ENCODE measurements at places on chromosomes 16 and 17. TPM values are rescaled to one million over a fixed set of nuclear protein-coding genes. Genes with fewer than 3 reads are reported as not detected.
A peak's percentile ranks its signal among the peaks of the same experiment; 100 is the strongest.

CACNG1 gene
- not detected for total RNA-seq

C17orf50 gene
- total RNA-seq: not detected

KRT28 gene
- not detected for total RNA-seq

FBXW10 gene
- not detected for total RNA-seq

CFAP97D1 gene
- total RNA-seq: not detected

GDE1 gene
- 110 TPM for total RNA-seq

DNA sequence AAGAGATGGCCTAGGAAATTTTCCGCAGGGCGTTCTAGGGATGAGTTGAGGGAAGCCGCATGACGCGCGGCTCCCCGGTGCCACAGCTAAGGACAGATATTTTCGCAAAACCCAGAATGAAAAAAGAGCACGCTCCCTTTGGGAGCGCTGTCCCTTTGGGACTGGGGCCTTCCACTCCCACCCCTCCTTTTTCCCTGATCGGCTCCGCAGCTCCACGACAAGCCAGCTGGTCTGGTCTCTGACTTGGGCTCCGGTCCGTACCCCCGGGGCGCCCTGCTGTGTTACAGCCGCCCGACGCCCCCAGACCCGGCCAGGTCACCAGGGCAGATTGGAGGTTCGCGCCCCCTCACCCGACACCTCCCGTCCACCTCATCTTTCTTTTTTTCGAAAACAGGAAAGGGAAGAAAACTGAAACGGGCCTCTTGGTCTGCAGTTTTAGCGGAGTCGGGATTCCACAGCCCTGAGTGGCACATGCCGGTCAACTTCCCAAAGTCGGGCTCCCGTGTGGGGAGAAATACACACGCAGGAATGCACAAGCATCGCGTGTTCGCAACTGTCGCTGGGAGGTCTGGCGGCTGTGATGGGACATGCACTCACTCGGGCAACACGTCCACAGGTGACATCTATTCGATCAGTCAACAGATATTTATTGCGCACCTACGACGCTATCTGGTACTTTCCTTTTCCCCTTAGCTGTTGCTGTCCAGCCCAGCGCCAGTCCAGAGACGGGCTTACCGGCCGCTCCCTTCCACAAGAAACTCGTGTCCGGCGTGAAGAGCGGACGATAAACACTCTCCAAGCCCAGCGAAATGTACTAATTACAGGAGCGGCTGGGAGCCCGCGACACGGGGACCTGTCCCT is 3.9 kb upstream of the SOX9 start:
- DNase-seq: peak; percentile 39

DNA sequence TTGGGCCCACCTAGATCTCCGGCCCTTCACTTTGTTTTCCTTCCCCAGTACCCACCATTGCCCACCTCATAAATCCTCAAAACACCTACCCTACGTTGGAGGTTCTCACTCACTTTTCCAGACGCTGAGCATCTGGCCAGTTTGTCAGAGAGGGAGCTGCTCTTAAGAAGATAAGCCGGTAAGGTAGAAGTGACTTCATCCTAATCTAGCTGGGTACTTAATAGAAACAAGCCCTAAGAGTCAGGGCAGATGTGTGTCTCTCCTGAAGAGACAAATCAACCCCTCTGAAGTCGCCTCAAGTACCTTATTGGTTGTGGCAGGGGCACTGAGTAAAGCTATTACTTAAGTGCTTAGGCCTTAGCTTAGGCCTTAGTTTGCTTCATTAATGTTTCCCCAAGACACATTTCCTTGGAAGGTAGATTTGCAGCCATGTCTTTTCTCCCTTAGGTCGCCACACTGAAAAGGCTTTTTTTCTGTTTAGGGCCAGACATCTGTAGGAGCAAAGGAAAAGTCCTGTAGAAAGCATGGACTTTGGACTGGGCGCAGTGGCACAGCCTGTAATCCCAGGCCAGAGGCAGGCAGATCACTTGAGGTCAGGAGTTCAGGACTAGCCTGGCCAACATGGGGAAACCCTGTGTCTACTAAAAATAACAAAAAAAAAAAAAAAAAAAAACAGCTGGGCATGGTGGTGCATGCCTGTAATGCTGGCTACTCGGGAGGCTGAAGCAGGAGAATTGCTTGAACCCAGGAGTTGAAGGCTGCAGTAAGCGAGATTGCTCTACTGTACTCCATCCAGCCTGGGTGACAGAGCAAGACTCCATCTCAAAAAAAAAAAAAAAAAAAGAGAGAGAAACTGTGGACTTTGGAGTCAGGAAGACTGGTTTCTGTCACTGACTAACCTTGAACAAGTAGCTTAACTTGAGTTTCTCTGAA is 1.0 kb downstream of the TACO1 start:
- DNase-seq: no peak

DNA sequence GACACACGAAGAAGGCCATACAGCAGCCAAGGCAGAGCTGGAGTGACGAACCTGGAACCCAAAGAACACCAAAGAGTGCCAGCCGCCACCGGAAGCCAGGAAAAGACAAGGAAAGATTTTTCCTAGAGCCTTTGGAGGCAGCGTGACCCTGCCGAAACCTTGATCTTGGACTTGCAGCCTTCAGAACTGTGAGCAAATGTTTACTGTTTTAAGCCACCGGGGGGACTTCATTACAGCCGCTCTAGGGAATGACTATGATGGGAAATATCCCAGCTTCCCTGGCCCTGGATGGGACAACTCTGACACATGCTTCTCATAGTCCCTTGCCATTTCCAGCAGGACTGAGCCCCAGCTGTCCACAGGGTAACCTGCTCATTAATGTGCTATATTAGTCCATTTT is 270.6 kb downstream of the HAPSTR1 start:
- DNase-seq: no peak

GRCh38 chr16:11007714-11008280 is 63.4 kb downstream of the CLEC16A start:
- no peak for DNase-seq

DNA sequence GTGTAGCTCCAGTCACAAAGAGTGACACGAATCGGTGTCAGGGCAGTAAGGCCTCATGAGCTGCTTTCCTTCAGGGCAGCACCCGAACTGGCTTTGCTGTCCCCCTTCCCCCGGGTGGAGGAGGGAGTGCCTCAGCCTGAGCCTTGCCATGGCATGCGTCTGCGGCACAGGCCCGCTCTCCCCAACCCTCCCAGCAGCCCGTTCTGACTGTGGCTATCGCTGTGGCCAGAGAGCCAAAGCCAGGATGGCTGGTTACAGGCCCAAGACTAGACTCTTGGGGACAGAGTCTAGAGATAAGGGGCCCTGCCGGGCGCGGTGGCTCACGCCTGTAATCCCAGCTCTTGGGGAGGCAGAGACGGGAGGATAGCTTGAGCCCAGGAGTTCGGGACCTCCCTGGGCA is 25.9 kb downstream of the CLUH start:
- peak; percentile 27 for DNase-seq

GRCh38 chr17:56987283-56987834 is 9.4 kb downstream of the SCPEP1 start:
- DNase-seq: no peak

GRCh38 chr17:55081559-55081958 is 113.0 kb downstream of the STXBP4 start:
- no peak for DNase-seq

DNA sequence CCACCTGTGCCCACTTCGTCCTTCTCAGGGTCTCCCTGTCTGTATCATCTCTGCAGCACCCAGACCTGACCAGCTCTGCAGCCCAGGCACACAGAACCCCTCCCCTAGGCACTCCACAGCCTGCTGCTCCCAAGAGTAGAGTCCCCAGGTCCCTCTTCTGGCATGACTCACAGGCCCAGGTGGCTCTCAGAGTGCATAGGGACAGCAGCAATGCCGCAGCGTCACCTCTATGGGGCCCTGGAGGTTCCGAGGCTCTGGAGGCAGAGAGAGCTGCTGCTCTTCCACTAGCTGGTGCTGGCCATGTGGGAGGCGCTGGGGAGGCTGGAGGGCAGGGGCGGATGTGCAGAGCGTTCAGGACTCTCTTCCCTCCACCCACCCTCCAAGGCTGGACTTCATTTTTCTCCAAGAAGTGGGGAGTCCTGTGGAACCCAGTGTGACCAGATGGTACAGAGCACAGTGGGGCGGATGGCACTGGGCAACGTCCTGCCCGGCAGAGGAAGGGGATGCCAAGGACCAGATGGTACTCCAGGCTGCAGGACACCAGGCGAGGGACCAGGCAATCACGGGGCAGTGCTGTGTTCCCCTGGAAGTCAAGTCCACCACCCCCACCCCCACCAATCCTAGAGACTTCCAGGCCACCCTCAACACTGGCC is 151.7 kb downstream of the RBFOX3 start:
- no peak for DNase-seq
